Stimulated activated CD8-positive, alpha-beta memory T cell treated with anti-CD3 and anti-CD28 coated beads, Interleukin-7, amount 100 ng/mL, for 1 hour (primary cell): ENCODE measurements at places on chromosomes 2 and 18.

DNA sequence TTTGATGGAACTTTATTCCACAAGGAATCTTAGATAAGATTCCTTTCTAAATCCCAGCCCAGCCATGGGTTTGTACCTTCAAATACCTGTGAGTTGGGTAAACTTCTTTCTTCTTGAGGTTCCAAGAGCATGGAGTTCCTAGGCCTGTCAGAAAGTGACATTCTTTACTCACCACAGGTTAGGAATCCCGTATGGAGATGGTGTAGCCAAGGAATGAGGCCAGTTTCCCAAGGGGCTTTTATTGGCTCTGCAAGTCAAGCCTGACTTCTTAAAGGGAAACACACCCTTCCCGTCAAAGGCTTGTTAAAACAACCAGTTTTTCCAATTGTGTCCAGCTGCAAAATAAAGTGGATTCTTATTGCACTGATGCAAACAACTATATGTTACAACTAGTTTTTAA lies 45.8 kb downstream of the STK17B start:
- DNase-seq: no peak

GRCh38 chr2:225466891-225467604 lies 67.5 kb downstream of the NYAP2 start:
- no peak for DNase-seq

DNA sequence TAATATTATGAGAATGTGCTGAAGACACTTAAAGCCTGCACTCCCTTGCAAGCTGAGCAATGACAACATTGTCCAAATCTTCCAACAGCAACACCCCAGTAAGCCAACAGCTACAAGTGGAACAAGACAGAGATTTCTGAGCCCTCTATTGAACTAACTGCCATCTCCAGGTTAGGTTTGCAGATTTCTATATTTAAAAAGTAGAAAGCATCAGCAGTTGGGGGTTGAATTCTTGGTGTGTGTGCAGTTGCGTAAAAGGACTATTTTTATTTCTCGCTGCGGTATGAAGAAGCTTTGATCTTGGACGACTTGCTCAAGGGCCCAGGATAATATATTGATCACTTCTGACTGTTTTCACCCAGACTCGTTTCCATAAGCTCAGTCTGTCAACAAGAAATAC lies 106.2 kb upstream of the ZFP36L2 start:
- no peak for DNase-seq

DNA sequence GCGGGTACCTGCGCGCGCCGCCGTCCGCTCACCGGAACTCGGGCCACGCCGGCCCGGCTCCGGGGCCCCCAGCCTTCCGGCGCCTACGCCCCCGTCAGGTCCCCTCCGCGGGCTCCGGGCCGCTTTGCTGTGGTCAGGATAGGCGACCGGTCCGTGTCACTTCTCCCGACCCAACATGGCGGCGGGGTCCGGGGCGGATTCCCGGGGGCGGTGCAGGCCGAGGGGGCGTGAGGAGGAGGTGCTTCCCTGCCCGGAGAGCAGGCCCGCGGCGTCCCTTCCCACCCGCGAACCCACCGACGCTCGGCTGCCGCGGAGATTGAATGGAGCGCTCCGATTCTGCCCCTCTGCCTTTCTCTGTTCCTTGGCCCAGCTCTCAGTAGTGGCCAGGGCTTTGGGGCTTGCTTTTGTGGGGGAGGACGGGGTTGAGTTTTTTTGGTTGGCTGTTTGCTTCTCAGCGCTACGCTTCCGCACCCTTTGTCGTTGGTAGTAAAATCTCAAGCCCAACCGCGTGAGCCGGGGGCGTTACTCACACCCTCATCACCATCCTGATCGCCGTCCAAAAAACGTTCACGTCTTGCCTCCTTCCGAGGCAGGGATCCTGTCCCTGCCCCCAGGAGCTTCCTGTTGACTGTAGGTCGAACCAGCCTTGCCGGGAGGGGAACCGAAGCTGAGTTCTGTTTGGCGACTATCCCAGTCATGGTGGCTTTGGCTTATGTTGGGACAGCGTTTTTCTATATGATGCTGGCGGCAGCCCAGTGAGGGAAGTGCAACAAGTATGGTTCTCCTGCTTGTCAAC lies 532 bp upstream of the YES1 start:
- peak; percentile 68 for DNase-seq

DNA sequence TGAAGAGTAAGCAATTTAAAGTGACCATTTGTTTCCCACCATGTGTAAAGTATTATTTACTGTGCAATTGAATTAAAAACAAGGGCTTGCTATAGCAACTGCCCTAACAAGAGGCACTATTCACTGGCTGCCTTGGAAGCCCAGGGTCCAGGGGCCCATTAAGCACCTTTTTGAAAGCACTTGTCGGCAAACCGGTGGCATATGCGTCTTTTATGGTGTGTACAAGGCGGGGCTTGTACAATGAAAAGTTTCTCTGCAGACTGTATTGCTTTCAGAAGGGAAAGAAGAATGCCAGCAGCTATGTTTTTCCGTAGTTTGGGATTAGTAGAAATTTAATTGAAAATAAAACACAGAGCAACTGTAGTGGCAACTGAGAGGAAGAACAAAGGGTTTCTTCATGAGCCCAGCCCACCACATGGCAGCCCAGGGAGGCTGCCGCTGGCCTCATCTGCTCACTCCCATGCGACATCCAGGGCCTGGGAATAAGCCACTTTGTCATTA lies 279.5 kb upstream of the PARD3B start:
- DNase-seq: no peak

DNA sequence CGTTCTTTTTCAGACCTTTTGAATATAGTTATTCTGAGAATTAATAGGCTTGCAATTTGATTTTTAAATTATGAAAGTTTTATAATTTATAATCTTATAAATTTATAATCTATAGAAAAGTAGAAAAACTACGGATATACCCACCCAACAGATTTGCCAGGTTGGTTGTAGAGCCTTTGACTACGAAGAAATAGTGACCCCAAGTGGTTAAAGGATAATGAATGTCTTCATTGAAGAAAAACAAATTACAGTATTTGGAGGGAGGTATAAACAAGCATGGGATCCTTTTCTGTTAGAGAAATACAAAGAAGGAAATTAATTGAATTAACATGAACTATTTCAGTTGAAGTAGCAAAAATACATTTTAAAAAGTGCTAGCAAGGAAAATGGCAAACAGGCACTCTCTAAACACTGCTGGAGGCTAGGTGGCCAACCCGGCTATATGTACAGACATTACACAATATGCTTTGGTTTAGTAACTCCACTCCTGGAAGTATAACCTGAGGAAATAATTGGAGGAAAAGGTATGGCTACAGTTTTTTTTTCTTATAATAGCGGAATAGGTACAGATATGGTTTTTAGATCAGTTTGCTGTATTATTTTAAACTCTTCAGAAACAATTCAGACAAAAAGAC lies 110.9 kb downstream of the MIB1 start:
- no peak for DNase-seq

DNA sequence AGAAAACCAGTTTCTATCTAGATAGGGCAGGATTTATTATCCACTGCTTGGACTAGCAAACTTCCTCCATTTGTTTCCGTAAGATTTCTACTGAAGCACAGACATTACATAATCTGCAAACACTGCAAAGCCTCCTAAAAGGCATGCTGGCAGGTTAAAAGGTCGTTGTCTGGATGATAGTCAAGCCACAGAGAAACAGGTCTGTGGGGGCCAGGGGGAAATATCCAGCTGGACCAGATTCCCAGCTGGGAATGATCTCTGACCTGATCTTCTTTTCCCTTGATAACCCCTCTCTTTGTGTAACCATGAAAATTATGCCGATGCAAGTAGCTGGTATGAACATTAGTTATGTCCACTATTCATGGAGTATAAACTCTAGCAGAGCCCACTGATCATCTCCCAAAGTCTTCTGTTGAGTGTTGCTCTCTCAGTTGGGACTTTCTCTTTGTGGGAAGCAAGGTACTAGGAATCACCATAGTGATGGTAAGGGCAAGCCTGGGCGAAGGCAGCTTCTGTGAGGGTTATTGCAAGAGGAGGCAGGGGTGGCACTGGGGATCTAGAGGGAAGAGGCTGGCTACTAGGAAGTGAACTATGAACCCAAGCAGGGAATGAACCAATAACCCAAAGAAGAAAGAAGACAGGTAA lies 61.3 kb downstream of the GDF7 start:
- DNase-seq: no peak

- DNase-seq: no peak
Observed at GRCh38 chr18:39406941-39407340, 1841.3 kb upstream of the CELF4 start.

DNA sequence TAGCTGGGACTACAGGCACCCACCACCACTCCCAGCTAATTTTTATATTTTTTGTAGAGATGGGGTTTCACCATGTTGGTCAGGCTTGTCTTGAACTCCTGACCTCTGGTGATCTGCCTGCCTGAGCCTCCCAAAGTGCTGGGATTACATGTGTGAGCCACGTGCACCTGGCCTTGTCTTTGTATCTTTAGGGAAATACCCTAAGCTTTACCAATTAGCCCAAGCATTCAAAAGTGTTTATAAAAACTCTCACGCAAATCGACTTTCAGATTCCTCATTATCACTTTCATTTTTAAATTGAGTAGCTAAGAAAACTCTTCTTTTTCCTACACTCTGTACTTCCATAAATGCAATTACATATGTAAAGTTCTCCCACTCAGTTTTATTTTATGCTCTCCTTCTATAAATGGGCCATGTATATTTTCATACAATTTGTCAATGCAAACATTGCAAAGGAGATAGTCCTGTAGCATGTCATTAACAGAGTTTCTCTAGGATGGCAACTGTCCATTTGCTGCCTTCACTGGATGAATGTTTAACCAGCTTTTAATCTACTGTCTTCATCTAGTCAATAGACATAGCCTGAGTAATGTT lies 326.2 kb upstream of the LRATD1 start:
- DNase-seq: no peak

- DNase-seq: no peak
Observed at GRCh38 chr2:127027715-127028114, 79.2 kb downstream of the BIN1 start.
